ENCODE measurements at places on chromosomes 16 and 17.

- DNase-seq, result peak; percentile 62
Measured at GRCh38 chr17:17782523-17783115, 54.2 kb downstream of the SREBF1 start.

- DNase-seq, result no peak
Measured at GRCh38 chr16:55225972-55226542, 97.9 kb upstream of the IRX6 start.

DNA sequence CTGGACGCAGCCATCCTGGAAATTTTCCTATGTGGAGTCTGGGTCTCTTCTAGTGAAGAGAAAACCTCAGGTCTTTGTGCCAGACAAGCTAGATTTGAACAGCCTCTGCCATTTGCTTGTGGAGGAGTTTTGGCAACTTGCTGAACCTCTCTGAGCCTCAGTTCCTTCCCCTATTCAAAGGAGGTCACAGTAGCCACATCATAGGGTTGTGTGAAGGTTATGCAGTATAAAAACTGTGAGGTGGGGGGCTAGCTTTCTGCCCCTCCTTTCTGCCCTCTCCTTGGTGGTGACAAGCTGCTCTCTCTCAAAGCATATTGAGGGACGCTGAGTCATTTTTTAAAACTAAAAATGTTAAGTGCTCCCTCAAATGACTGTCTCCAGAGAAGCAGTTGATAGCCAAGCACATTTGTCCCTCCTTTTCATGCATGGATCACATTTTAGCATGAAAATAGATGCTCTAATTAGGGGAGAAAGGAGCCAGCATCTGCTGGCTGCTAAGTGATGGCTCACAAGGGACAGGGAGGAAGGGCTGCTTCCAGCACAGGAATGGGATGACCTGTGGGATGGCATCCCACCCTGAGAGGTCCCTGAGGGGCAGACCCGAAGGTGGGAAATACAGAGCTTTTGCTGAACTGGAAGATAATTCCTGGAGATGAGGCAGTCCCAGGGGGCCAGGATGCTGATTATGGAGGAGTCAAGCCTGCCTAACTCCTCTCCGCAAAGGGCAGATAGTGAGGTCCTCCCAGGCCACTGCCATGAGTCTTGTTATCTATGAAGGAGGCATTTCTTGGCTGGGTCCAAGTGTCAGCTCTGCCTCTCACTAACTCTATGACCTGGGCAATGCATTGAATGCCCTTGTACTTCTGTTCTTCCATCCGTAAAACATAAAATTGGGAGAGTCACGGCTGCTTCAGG is 218.8 kb downstream of the RAB11FIP4 start:
- DNase-seq, result no peak

- DNase-seq, result no peak
Measured at GRCh38 chr16:54175552-54176375, 110.8 kb downstream of the IRX3 start.

- DNase-seq, result no peak
Measured at GRCh38 chr16:16149710-16150116, 73.6 kb downstream of the ABCC6 start.

- no peak for DNase-seq
Measured at GRCh38 chr17:40530531-40530994, 29.1 kb upstream of the TNS4 start.
